Urinary bladder (tissue), 4 donors: ENCODE measurements at places on chromosomes 12 and 14. TPM values are rescaled to one million over a fixed set of nuclear protein-coding genes. Genes with fewer than 3 reads are reported as not detected.

Gene CABP1
- 4.9 TPM for total RNA-seq

Gene ASCL1
- 0.32 TPM for total RNA-seq

- no peak for DNase-seq
Measured at GRCh38 chr14:79418649-79419415, 792.5 kb downstream of the DIO2 start.

DNA sequence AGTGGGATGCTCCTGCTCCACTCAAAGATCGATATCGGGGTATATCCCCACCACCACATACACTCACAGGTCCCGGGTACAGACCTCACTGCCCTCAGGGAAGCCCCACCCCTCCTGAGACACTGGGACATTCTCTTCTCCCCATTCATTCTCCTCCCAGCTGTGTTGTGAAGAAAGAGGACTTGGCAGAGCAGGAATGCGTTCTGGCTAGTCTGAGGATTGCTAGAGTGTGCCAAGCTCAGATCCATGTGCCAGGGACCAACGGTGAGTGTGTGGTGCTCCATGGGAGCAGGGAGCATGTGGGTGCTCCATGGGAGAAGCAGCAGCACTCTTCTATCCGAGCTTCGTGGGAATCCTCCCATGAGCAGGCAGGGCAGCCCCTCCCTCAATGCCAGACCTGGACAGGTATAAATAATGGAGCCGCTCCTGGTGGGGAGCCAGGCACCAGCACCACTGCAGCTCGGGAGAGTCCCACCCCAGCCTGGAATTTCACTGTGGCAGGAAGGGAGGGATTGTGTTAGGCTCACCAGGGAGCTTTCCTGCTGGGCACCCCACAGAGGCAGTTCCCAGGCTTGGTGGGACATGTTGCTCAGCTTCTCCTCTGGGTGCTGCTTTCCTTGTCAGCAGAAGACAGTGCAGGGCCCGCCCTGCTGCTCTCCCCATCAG is 2.3 kb upstream of the KRT5 start:
- no peak for DNase-seq

GRCh38 chr12:115437061-115437567 is 753.1 kb upstream of the TBX3 start:
- no peak for DNase-seq
